ENCODE measurements at places on chromosomes 4 and X. TPM values are rescaled to one million over a fixed set of nuclear protein-coding genes. Genes with fewer than 3 reads are reported as not detected.

GRCh38 chrX:136880003-136880451 lies 498 bp downstream of the RBMX start:
- peak; percentile 37 for DNase-seq

DNA sequence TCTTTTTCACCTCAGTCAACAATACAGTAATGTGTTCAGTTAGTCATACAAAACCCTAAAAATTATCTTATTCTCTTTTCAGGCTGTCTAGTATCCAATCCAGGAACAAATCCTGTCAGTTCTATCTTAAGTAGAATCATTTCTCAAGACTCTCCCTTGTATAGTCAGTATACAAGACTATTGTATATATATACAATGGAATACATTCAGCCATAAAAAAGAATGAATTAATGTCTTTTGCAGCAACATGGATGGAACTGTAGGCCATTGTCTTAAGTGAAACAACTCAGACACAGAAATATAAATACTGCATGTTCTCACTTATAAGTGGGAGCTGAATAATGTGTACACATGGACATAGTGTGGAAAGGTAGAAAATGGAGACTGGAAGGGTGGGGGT lies 501.2 kb upstream of the ATOH1 start:
- no peak for DNase-seq

The RBMXL3 gene
- not detected for polyA plus RNA-seq

The PPP4R3C gene
- not detected for polyA plus RNA-seq

- DNase-seq = no peak
Observed at GRCh38 chr4:127776620-127777019, 5.5 kb upstream of the HSPA4L start.

- DNase-seq = no peak
Observed at GRCh38 chr4:41202820-41203568, 11.3 kb downstream of the APBB2 start.
